ENCODE measurements at places on chromosomes 11 and 22.

- DNase-seq, result no peak
Observed at GRCh38 chr11:87007963-87008362, 29.8 kb upstream of the TMEM135 start.

- DNase-seq, result no peak
Observed at GRCh38 chr11:110891411-110891810, 179.2 kb upstream of the ARHGAP20 start.

DNA sequence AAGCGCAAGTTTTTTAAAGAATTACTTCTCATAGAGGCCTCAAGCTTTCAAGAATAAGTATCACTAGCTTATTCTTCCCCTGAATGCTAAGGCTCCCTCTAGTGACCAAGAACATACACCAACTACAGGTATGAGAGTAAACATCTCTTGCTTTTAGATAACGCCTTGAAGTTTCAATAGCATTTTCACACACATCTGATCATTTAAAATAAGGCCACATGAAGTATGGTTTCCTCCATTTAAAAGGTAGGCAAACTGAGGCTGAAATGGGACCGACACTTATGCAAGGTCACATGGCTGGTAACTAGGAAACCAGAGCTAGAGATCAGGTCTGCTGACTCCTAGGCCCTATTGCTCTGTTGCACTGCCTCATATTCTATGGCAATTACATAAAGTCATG is 66.5 kb downstream of the CCDC34 start:
- DNase-seq, result peak; percentile 58

DNA sequence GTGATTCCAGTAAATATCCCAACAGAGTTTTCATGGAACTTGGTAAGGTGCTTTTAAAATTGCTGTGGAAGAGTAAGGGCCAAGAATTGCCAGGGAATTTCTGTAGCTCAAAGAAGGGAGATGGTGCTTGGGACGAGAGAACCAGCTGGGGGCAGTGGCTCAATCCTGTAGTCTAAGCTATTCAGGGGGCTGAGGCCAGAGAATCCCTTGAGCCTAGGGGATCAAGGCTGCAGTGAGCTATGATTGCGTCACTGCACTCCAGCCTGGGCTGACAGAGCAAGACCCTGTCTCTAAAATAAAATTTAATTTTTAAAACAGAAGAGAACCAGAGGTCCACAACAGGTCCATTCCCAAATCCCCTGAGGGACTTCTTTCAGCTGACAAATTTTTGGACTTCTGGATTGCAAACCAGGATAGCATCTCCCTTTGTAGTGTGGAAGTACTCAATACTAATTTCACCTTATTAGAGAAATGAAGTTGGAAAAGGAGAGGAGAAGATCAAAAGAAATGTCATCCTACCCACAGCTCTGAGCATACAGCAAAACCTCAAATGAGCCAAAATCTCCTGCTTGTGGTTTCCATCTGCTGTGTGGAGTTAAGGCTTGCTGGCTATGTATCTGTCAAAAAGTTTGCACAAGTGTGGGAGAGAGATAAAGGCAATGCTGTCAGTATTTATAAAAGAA is 59.2 kb upstream of the CLPB start:
- peak; percentile 95 for DNase-seq

DNA sequence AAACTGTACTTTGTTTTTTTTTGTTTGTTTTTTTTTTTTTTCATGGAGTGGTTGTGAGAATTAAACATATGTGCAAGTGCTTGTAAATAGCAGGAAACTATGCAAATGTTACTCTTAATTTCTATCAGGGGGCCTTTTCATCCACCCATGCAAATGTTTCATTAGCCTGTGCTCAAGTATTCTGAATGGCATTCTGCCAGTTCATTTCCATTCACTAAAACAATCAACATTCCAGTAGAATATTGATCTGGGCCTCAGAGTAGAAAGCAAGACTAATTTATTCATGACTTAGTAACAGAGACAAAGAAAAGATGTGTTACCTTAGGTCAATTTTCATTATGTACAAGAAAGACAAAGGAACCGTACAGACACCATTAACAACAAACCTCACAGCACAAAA is 971.4 kb downstream of the DLG2 start:
- no peak for DNase-seq

- DNase-seq, result no peak
Observed at GRCh38 chr11:1484695-1485503, 1.7 kb downstream of the MOB2 start.

DNA sequence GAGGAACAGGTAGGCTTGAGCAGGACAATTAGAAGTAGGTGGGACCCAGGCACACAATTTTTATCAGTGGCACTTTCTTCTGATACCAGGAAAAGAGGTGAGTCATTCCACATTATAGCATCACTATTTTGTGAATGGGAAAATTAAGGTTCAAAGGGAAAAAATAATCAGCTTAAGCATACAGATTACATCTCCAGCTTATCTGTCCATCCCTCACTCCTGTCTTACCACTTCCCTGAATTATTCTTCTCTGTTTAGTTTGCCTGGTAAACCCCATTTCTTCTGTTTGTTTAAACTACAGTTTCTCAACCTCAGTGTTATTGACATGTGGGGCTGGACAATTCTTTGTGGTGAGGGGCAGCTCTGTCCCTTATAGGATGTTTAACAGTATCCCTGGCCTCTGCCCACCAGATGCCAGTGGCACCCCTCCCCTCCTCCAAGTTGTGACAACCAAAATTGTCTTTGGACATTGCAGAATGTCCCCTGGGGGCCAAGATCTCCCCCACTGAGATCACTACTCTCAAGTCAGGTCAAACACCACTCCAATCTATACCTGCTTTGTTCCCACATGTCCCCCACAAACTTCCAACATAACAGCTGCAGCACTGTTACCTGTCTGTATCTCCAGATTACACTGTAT is 8.5 kb upstream of the XBP1 start:
- DNase-seq, result no peak

- DNase-seq, result no peak
Observed at GRCh38 chr22:46641811-46642266, 21.7 kb downstream of the GRAMD4 start.

GRCh38 chr11:123362941-123363340 is 67.1 kb upstream of the GRAMD1B start:
- DNase-seq, result no peak

All from hematopoietic multipotent progenitor cell treated with erythropoietin and hydrocortisone succinate and interleukin-3 and kit ligand, for 8 days (in vitro differentiated cells).